Body of pancreas (tissue), 4 donors: ENCODE measurements at places on chromosomes 11 and 22.

DNA sequence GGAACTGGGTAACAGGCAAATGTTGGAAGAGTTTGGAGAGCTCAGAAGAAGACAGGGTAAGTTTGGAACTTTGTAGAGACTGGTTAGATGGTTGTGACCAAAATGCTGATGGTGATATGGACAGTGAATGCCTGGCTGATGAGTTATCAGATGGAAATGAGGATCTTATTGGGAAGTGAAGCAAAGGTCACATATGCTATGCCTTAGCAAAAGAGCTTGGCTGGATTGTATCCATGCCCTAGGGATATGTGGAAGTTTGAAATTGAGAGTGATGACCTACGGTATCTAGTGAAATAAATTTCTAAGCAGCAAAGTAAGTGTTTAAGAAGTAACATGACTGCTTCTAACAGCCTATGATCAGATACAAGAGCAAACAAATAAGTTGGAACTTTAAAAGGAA is 17.8 kb downstream of the BBOX1 start:
- H3K4me1 ChIP-seq: no peaks in the 10 kb centered on the region
- H3K36me3 ChIP-seq: no peaks in the 10 kb centered on the region
- DNase-seq: no peak
- no peak overlapping the region for H3K27ac ChIP-seq

GRCh38 chr11:111908639-111909305 is 2.8 kb downstream of the CRYAB start:
- no peak overlapping the region for H3K27ac ChIP-seq
- no peak overlapping the region for H3K4me3 ChIP-seq
- no peaks in the 10 kb centered on the region for H3K27me3 ChIP-seq
- peaks cover 35% of the 10 kb centered on the region for H3K4me1 ChIP-seq
- H3K36me3 ChIP-seq: no peaks in the 10 kb centered on the region

DNA sequence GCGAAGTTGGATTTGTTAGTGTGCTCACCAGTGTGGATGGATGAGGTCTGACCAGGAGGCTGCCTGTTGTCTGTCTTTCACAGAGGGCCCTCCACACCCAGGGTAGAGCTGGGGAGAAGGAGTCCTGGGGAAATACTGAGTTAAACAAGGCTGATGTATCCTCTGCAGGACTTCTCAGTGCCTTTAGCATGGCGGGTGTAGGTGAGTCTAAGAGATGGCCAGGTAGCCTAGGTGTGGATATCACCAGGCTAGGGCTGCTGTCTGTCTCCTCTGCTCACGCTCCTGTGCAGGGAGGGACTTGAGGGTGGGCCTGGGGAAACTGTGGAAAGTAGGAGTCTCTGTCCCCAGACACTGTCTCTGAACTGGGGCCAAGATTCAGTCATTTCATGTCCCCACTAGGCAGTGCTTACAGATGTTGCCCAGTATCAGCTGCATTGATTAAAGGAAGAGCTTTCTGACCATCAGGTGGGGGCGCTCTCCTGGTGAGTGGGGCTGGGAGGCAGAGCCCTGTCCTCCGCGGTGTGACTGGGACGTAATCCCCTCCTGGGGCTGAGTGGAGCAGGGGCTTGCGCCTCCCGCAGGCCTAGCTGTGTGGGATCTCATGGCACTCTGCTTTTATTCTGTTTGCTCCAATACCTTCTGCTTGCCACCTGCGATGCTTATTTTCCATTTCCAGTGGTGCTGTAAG is 35.5 kb upstream of the CCDC188 start:
- DNase-seq: no peak
- H3K4me3 ChIP-seq: no peak overlapping the region
- no peak overlapping the region for H3K27ac ChIP-seq
- H3K4me1 ChIP-seq: no peaks in the 10 kb centered on the region

- H3K4me1 ChIP-seq: no peaks in the 10 kb centered on the region
- H3K27me3 ChIP-seq: no peaks in the 10 kb centered on the region
- DNase-seq: no peak
- H3K27ac ChIP-seq: no peak overlapping the region
- H3K4me3 ChIP-seq: no peak overlapping the region
Observed at GRCh38 chr11:87437133-87437843, 399.6 kb downstream of the TMEM135 start.

DNA sequence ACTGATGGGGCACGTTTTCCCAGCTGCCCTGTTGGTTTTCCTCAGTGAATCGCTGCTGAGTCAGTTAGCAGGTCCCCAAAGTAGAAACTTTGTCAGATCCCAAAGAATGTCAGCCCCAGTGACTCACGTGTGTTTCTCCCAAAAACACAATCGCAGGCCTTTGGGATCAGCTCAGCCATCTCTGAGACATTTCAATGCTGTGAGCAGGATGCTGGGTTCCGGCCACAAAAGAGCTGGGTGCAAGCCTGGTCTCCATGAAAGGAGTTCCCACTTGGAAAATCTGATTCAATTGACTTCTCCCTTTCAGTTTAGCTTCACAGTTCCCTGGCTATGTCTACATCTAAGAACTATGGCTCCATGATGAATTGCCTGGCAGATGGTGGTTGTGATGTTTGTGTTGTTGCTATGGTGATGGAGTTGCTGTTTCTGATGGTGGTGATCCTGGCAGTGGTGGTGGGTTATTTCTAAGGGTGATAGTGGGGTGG is 28.0 kb downstream of the MYEOV start:
- no peak for DNase-seq
- no peak overlapping the region for H3K27ac ChIP-seq
- no peaks in the 10 kb centered on the region for H3K27me3 ChIP-seq
- H3K4me3 ChIP-seq: no peak overlapping the region
- H3K36me3 ChIP-seq: no peaks in the 10 kb centered on the region

GRCh38 chr11:14672635-14673034 is 29.0 kb downstream of the PDE3B start:
- H3K27me3 ChIP-seq: no peaks in the 10 kb centered on the region
- no peak overlapping the region for H3K4me3 ChIP-seq
- DNase-seq: no peak
- peaks cover 22% of the 10 kb centered on the region for H3K4me1 ChIP-seq
- H3K36me3 ChIP-seq: no peaks in the 10 kb centered on the region
- no peak overlapping the region for H3K27ac ChIP-seq

DNA sequence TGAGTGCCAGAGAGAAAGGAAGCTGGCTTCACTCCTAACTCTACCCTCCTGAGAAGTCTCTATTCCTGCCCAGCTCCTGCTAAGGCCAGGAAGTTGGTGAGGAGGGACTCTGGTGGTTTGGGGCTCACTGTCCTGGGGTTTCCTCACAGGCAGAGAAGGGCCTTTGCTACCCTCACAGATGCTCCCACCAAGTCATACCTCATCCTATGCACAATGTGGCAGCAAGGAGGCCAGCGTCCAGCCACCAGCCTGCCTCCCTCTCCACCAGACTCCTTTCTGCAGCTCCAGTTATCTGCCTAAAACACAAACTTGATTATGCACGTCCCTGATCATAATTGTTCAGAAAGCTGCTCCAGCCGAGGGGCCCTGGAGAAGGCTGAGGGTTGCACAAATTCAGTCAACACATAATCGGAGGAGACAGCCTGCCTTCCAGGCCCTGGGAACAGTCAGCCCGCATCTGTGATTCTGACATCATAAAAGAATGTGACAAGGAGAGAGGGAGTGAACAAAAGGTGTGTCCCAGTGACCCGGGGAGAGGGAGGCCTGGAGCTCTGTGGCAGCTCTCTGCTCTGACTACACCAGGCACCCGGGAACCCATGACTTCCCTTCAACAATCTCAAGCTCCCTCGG is 28.8 kb downstream of the DKK3 start:
- H3K27me3 ChIP-seq: no peaks in the 10 kb centered on the region
- no peak for DNase-seq
- no peak overlapping the region for H3K4me3 ChIP-seq
- H3K36me3 ChIP-seq: no peaks in the 10 kb centered on the region

- no peak overlapping the region for H3K27ac ChIP-seq
- no peak for DNase-seq
- H3K27me3 ChIP-seq: no peaks in the 10 kb centered on the region
- no peaks in the 10 kb centered on the region for H3K4me1 ChIP-seq
- no peak overlapping the region for H3K4me3 ChIP-seq
Observed at GRCh38 chr22:31199187-31199586, 12.9 kb upstream of the LIMK2 start.
